Amygdala (tissue), 56 donors: ENCODE measurements at places on chromosomes 7 and 10.

DNA sequence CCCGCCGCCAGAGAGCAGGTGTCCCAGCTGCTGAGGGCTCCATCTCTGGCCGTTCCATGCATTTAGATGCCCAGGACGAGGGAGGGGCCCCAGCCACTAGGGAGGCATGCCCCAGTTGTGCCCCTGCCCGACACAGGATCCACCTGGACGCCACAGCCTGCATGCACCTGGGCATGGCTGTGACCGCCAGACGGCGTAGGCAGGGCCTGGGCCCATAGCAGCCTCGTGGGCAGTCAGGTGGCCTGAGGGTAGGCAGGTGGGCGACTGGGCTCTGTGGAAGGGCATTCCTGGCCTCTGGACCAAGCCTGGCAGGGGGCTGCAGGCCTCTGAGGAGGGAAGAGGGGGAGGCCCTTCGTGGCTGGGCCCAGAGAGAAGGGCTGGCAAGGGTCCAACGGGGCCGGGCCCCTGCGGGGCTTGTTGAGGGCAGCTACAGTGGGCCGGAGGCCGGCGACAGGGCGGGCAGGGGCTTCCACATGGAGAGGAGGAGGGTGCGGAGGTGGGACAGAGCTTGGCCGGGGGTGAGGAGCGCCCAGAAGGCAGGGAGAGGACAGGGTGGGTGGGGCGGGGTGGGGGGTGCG lies 76.0 kb upstream of the NKX6-2 start:
- no peak for DNase-seq

- no peak for DNase-seq
These were observed 243.2 kb downstream of the HTR7 start for GRCh38 chr10:90614631-90615030.

- DNase-seq: no peak
These were observed 54.6 kb downstream of the HACD1 start for GRCh38 chr10:17562614-17563013.

- DNase-seq: no peak
These were observed 19.6 kb downstream of the GRID2IP start for GRCh38 chr7:6531492-6532279.

DNA sequence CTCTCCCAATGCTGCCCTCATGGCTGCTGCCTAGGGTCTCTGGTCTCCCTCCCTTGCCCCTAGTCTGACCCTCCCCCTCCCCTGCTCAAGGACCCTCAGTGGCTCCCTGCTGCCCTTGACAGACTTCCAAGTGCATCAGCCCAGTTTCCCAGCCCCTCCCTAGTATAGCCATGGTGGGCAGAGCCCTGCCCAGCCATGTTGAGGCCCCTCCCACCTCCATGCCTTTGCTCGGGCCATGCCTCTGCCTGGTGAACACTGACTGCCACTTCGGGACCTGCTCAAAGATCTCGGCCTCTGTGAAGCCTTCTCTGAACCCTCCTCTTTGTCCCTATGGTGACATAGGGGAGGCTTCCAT lies 73.2 kb downstream of the MYL10 start:
- DNase-seq: no peak
